ENCODE measurements at places on chromosomes 1 and 21. TPM values are rescaled to one million over a fixed set of nuclear protein-coding genes. Genes with fewer than 3 reads are reported as not detected.

Gene HCRTR1
- total RNA-seq: not detected

- DNase-seq: no peak
These were observed 40.4 kb upstream of the LDLRAP1 start for GRCh38 chr1:25502957-25503356.

Gene PRAMEF26
- not detected for total RNA-seq

- no peak for DNase-seq
These were observed 100.8 kb upstream of the C1orf174 start for GRCh38 chr1:4000811-4001251.

Gene TNFRSF8
- 0.30 TPM for total RNA-seq

DNA sequence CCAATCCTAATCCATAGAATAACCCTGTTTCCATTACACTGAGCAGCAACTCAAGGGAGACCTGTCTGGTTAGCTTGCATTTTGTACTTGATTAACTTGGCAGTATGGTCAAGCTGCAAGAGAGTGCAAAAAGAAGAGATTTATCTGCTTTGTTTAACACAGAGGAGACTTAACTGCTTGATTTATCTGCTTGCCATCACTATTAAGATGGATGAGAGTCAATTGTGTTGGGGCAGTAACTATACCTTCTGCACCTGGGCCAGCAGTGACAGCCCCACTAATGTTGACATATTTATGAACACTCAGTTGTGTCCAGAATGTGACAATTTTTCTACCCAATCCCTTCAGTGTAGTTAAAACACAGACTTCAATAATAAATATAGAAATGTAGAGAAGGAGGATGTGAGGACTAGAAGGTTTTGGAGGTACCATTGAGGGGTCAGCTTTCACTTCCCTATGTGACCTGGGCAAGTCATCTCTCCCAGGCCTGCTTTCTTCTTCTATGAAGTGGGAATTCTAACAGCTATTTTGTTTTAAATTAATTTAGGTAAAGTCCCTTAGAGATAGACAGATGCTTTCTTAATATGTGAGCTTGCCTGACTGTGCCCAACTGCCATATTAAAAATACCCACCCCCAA is 159.1 kb upstream of the KCNK2 start:
- no peak for DNase-seq

DNA sequence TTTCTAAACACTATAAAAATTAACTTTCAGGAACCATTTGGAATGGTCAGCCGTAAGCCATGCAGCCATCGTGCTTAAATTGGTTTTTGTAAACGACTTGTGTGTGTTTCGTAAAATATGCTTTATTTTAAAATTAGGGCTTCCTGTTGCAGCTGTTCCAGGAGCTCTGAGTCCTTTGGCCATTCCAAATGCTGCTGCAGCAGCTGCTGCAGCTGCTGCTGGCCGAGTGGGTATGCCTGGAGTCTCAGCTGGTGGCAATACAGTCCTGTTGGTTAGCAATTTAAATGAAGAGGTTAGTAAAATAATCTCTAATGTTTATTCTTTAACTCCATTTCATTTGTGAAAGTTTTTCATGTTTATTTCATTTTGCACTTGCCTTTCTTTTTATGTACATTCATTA is 83.1 kb downstream of the PTBP2 start:
- DNase-seq: no peak

DNA sequence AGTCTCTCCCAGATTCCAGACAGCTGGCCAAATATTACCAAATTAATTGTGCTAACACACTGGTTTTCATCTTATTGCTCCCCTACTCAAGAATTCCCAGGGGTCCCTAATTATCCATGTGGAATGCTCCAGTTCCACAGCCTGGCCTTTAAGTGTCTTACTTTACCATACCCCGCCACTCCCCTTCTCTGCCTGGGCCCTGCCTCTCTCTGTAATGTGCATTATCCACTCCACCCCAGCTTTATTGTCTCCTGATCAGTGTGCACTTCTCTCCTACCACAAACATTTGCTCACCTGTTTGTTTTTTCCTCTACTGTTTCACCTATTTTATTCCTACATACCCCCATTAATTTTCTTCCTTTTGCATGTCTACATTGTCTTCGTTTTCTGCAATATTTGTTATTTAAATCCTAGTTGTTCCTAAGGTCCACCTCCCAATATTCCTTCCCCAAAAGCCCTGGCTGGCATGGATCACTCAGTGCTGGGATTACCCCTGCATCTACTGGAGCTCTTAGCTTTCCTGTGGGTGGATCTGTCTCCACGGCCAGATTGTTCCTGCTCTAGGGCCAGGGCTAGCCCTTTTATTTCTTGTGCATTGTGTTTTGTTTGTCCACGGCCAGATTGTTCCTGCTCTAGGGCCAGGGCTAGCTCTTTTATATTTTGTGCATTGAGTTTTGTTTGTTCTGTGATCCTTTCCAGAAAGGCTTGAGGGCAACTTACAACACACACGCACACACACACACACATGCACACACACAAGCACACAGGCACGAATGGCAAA is 33.4 kb upstream of the ATP1B1 start:
- no peak for DNase-seq
